Stimulated activated CD4-positive, alpha-beta T cell treated with anti-CD3 and anti-CD28 coated beads, Interleukin-15, amount 100 ng/mL, for 1 hour (primary cell): ENCODE measurements at places on chromosomes 7 and 10.

DNA sequence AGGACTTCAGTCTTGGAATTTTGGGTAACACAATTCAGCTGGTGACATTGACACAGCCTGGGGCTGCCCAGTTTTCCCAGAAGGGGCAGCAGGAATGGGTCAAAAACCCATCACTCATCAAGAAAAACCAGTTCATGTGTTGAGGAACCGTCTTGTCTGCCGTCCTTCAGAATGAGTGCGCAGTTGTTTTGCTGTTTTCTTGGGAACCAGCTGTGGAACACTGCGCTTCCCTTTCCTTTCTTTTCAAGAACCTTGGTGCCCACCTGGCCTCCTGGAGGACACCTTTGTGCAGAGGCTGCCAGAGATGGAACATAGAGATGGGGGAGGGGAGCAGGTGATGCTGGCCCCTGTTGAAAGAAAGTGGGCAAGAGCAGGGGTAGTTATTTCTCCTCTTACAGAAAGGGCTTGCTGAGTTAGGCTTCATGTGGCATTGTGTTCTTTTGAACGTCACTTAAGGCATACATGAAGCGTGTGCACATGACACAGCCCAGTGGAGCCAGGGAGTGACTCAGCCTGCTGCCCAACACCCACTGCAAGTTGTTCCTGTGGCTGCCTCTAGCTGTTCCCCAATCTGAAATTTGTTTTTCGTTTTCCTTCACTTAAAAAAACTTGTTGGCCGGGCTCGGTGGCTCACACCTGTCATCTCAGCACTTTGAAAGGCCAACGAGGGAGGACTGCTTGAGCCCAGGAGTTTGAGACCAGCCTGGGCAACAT lies 87.4 kb upstream of the TNS3 start:
- DNase-seq: no peak

DNA sequence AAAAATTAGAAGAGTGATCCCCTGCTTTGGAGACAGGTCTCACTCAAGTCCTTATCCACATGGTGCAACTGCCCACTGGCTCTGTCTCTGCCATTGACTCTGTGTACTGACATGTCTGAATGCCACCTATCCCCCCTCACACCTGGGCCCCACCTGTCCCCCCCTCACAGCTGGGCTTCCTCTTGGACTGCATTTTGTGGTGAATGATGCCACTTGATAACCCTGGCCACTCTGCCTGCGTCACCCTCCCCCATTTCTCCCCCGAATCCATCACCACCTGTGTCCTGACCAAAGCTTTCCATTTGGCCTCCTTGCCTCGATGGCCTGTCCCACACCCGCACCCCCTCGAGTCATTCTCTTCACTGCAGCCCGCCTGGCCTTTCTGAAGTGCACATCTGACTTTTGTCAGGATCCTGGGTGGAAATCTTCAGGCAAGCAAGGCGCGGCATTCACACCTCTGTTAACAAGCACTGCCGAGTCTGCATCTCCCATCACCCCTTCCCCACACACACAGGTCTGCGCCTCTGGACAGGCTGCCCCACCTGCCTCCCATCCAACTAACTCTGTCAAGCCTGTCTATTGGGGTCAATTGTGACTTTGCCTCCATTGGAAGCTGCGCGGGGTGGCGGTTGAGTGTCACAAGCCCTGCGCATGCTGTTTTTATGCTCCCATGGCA lies 175.3 kb upstream of the KLF14 start:
- DNase-seq: no peak

DNA sequence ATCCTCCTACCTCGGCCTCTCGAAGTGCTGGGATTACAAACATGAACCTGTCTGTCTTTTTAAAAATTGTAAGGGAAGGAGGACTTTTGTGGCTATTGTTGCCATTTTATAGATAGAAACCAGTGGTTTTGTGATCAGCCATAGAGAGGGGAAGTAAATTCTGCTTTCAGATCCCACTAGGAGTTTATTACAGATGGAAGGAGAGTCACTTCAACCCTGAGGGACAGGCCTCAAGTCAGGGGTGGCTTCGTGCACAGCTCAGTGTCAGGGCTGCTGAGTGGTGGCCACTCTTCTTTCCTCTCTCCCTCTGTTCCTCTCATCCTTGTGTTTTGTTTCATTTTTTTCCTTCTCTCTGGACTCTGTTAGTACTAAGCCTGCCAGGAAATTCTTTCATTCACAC lies 60.8 kb downstream of the OGDH start:
- DNase-seq: no peak

DNA sequence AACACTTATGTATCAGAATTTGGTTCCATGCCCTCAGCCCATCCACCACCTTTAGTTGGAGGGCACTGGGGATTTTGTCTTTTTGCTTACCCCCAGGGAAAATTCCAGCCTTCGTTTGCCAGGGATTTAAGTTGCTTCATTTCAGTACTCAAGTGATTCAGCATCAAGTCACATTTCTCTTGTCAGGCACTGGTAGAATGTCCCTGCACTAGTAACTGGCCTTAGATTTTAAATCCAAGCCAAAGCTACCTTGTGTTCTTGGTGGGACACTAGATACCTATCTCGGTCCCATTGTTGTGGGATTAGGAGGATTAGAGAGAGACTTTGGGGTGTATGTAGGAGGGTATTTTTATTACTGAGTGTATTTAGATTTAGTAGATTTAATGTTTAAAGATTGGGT lies 613.1 kb downstream of the SUGCT start:
- DNase-seq: no peak

GRCh38 chr7:101154693-101155102 lies 422 bp downstream of the AP1S1 start:
- no peak for DNase-seq

GRCh38 chr10:132965411-132966057 lies 23.2 kb upstream of the CFAP46 start:
- DNase-seq: no peak

DNA sequence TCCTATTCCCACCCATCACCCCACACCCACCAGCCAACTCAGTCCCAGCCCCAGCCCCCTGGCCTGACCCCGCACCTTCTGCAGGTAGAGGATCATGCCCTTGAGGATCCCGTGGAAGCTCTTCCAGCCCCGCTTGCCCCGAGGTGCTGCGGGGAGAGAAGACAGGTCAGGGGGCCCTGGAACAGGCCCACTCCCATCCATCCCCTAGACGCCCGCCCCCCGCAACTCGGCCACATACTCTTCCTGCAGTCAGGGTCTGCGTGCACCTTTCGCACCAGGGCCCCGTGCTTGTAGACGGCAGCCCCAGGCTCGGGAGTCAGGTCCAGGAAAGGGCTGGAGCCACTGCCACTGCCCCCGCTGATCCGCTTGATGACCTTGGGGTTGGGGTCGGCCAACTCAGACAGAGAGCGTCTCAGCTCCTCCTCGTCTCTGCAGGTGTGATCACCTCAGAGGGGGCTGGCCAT lies 9.6 kb downstream of the NFKB2 start:
- DNase-seq: no peak

DNA sequence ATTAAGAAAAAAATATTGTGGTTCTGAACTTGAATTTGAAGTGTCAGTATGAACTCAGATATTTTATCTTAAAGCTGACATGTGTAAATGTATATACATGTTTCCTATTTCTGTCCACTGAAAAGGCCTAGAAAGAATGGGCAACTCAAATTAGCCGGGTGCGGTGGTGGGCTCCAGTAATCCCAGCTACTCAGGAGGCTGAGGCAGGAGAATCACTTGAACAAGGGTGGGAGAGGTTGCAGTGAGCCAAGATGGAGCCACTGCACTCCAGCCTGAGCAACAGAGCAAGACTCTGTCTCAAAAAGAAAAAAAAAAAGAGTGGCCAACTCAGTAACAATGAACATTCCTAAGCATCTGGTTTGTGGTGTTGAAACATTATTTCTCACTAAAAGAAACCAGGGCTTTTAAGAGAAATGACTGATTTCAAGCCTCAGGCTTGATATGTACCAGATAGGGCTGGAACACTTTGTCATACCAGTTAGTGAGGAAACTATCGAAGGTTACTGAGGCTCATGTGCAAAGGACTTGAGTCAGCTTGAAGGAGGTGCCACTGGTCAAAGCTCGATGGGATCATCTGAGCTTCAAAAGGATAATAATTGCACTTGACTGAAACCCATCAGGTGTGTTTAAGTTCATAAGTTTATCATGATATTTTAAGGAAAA lies 40.5 kb downstream of the AOAH start:
- no peak for DNase-seq
